CD4-positive, alpha-beta T cell treated with Interleukin-6 at 100 ng/mL for 8 hours (primary cell): ENCODE measurements at places on chromosomes 5 and 9.

DNA sequence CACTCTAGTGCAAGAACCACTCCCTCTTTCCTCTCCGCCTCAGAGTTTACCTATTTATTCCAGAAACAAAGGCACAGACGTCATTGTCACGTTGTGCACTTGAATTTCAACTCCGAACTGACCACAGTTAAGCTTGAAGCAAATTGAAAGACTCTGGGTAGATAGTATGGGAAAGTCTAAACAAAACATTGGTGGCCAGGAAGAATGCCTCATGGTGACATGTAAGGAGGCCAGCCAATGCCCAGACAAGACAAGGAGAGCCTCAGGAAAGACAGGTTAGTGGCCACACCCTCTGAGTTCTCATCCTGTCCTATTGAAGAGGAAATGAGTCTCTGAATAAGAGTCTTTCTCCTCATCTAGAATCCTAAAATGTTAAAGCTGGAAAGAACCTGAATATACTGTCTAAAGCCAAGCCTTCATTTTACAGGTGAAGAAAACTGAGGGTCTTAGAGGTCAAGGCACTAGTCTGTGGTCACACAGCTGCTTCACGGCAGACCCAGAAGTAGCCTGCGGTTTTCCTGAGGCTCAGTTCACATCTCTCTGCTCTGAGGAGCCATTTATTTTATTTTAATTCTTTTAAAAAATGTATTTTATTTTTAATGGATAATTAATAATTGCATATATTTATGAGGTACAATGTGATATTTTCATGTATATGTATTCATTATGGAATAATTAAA, 30.2 kb downstream of the ZFAND5 start:
- no peak for DNase-seq

- DNase-seq = peak; percentile 50
Observed at GRCh38 chr9:135504262-135505243, 4.1 kb downstream of the MRPS2 start.

- no peak for DNase-seq
Observed at GRCh38 chr5:61139094-61139873, 23.0 kb downstream of the SMIM15 start.

DNA sequence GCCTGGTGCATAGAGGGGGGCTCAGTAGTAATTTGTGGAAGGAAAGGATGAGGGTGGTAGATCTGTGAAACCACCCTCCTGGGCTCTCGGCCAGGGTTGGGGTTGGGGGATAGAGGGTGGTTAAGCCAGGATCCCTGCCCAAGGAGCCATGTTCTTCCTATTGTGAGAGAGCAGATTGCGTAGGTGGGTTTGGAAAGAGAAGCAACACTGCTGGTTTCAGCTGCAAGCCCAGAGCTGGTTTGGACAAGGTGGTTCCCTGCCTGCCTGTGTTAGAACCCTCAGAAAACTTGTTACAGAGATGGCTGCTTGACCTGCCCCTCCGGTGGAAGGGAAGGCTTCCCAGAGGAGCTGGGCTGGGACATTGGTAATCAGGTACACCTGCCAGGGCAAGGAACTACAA, 131.2 kb upstream of the HAND1 start:
- DNase-seq = no peak

- no peak for DNase-seq
Observed at GRCh38 chr5:173733831-173734501, 117.5 kb upstream of the BOD1 start.

- DNase-seq = no peak
Observed at GRCh38 chr5:821504-821903, 29.3 kb downstream of the ZDHHC11 start.

- DNase-seq = no peak
Observed at GRCh38 chr5:162502780-162503179, 435.2 kb downstream of the GABRG2 start.

- DNase-seq = no peak
Observed at GRCh38 chr5:161924270-161924669, 76.3 kb downstream of the GABRA1 start.

DNA sequence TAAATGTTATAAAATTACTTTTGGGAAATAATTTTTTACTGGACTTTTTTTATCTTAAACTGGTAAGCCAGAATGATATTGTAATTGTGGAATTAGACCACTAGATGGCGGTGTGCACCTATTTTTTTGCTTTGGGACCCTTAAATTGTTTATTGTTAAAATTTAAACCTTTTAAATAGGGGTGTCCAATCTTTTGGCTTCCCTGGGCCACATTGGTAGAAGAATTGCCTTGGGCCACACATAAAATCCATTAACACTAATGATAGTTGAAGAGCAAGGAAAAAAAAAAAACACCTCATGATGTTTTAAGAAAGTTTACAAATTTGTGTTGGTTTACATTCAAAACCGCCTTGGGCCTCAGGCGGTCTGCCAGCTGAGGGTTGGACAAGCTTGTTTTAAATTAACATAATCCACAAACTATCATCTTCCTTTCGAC, 28.4 kb upstream of the GADD45G start:
- DNase-seq = peak; percentile 44

DNA sequence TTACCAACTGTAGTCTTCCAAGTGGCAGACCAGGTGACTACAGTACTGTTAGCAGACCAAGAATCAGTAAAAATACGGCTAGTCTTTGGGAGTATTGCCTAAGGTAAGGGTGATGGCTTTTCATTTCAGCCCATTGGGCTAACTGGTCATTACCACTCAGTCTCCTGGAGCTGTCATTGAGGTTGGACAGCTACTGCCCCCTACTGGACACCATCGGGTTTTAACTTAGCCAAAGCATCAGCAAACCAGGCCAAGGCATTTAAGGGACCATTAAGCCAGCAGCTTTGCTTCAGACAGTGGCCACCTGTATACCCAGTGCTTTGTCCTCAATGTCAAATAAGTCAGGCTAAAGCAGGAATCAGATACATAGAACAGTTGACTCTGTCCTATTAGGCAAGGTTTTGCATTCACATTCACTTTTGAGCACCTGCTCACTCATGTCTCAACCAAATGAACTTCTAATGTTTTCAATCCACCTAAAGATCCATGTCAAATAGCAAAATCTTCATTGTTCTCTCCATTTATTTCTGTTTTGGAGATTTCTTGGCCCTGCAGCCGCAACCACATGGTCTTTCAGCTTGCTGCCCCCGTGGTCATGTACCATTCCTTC, 117.2 kb downstream of the INVS start:
- peak; percentile 48 for DNase-seq

GRCh38 chr5:79759436-79759835, 69.8 kb downstream of the CMYA5 start:
- DNase-seq = no peak

DNA sequence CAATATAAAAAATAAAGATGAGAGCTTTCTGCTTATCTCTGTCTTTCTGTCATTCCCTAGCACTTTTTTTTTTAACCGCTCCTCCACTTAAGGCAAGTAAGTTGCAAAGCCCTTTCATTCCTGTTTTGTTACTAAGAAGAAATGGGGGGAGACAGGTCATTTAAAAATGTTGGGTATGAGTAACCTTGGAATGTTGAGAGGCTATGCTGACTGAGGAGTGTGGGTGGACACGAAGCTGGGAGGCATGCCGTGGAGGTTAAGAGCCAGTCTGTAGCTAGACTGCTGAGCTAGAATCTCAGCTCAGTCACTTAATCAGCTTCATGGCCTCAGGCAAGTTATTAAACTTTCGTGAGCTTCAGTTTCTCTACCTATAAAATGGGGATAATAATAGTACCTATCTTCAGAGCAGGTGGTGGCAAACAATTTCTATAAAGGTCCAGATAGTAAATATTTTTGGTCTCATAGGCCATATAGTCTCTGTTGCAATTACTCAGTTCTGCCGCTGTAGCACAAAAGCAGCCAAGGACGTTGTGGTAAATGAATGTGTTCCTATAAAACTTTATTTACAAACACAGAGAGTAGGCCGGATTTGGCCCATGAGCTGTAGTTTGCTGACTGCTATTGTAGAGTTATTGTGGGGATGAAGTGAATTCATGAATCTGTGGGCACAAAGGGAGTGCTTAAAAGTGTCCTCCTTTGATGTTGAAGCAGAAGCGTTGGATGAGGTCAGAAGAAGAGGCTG, 220.0 kb downstream of the GABBR2 start:
- no peak for DNase-seq

DNA sequence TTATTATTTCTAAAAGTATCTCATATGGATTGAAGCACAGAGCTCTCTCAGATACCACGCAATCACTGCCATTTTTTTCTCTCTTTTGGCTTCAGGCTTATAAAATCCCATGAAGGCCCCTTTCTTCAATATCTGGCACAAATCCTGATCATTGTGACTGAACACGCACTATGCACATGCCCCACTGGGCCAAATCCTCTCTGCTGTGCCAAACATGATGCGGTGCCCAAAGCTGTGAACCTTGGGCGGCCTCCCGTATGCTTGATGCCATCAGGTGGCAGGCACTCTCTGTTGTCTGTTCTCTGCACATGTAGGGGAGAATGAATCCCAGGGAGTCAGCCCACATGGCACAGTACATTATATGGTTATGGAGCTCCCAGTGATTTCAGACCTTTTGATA, 375.0 kb upstream of the RGMB start:
- no peak for DNase-seq

GRCh38 chr9:90629991-90630390, 12.6 kb downstream of the DIRAS2 start:
- no peak for DNase-seq

DNA sequence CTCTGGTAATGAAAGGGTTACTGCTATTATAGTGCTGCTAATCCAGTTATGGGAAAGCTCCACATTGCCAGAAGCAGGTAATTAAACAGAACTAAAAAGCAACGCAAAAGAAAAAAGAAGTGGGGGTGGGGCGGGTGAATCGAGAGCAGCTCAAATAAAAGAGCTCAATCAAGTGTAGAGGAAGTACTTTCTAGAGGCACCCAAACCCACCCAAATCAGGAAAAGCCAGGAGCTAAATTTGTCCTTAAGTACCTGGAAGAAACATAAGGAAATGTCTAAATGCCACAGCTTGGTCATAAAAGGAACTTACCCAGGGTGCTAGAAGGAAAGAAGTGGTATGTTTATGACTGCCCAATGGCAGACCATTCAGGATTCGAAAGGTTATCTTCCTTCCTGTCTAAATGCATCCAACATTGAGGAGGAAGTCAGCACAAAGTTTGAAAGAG, 2.4 kb upstream of the RNF145 start:
- DNase-seq = no peak

DNA sequence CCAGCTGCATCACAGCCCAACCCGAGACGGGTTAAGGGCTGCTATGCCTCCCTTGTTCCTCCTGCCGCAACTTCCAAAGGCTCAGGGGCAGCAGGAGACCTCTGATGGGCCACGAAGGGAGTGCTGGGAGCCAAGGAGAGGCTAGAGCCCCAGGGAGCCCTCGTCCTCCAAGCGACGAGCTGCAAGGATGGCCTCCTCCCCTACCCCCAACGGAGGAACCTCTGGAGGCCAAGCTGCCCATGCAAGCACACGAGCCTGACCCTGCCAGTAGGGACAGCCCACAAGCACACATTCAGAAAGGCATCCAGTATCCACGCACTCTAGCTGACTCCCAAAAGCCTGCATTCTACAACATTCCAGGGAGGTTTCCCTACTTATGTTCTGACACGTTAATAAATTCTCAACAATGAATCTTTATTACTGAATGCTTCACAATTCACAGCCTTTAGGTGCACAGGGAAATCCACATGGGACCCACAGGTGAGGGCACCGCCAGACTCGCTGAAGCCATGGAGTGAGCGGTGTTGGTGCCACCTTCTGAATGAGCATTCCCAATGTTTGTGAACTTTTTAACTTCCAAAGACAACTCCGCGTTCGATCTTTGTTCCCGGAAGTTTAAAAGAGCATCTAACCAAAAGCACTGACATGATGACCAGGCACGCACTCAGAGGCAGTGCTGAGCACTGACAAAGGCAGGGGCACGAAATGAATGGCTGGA, 28.7 kb downstream of the IPPK start:
- DNase-seq = no peak

DNA sequence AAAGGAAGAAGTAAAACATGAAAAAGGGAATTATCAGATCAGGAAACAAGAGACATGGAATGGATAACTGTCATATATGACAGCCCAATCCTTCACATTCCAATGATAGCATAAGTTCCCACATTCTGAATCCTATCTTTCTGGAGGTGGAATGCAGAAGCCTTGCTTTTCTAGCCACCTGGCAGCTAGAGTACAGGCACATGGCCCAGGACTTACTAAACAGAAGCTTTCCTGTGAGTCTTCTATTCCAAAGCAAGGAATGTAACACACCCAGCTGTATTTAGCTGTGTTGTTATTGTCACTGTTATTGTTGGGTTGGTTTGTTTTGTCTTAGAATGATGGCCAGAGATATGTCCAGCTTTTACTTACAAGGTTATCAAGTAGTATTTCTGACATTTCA, 780.5 kb upstream of the ZNF608 start:
- no peak for DNase-seq

- DNase-seq = no peak
Observed at GRCh38 chr5:54793468-54794134, 191.8 kb downstream of the ESM1 start.

- DNase-seq = no peak
Observed at GRCh38 chr5:135489466-135490244, 37.5 kb upstream of the TIFAB start.

DNA sequence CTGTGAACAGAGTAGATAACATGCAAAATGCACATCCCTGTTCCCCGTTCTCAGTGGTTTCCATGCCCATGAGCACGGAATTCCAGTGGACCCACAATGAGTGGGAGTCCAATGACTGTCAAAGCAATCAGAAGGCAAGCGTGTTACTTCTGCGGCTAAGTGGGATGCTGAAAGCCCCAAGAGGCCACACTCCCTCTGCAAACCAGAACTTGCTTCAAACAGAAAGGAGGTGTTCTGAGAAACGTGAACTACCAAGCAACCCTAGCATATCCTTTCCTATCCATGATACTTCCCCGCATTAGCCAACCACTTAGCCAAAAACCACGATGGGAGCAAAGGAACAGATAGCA, 21.7 kb upstream of the MVB12B start:
- DNase-seq = no peak

DNA sequence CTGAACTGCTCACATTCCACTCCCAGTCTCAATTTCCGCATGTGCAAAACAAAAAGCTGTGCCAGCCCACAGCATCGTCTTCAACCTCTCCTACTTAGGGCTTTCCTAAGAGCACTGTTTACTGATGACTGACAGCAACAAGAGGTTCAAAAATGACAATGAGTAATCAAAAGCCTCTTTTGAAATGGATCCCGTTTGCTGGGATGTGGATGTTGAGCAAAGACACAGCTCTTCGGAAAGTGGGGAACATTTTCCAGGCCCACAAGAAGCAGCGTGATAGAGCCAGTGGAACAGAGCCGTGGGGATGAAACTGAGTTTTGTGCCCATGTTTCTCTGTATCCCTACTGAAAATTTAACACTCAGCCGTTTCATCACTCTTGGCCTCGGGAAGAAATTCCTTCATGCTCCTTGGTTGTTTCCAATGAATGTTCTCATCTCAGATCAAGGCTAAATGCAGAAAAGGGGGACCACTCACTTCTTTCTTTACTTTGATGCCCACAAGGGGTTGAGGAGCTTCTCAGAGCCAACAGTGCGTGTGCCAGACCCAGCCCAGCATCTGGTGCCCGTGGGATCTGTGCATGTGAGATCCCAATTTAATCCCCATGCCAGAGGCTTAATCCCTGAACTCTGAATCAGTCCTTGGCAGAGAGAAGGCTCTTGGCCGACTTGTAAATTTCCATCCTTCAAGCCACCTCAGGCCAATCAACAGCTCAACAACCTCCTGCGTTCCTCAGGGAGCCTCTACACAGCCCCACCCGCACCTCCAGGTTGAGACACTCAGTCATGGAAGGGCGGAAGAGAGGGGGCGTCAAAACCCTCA, 230.2 kb upstream of the DAPK1 start:
- no peak for DNase-seq

GRCh38 chr9:36866840-36867239, 167.2 kb downstream of the PAX5 start:
- DNase-seq = no peak
